Effector memory CD4-positive, alpha-beta T cell (primary cell): ENCODE measurements at places on chromosomes 16 and 17.

DNA sequence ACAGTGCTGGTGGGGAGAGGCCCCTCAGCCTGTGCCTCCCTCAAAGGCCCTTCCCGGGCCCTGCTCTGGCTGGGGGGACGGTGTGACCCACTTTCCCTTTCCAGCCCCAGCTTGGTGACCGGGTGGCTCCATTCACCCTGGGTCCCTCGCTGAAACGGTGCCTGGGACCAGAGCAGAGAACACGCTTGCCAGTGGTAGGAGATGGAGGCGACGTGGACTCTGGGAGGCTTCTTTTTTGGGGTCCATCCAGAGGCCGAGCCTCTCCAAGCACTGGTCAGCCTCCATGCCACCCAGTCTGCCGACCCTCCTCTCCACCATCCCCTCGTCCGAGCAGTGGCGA is 7.7 kb downstream of the CENPX start:
- H3K27ac ChIP-seq, result no peak overlapping the region
- DNase-seq, result no peak
- peaks cover 3% of the 10 kb centered on the region for H3K36me3 ChIP-seq
- no peaks in the 10 kb centered on the region for H3K27me3 ChIP-seq
- H3K4me1 ChIP-seq, result no peaks in the 10 kb centered on the region

DNA sequence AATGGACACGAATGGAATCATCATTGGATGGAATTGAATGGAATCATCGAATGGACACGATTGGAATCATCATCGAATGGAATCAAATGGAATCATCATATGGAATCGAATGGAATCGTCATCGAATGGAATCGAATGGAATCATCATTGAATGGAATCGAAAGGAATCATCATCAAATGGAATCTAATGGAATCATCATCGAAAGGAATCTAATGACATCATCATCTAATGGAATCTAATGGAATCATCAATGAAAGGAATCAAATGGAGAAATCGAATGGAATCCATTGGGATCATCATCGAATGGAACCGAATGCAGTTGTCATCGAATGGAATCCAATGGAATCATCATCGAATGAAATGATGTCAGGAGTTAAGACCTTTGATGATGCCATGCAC is 154.9 kb downstream of the SHCBP1 start:
- H3K4me1 ChIP-seq, result no peaks in the 10 kb centered on the region
- no peak for DNase-seq
- no peak overlapping the region for H3K4me3 ChIP-seq

DNA sequence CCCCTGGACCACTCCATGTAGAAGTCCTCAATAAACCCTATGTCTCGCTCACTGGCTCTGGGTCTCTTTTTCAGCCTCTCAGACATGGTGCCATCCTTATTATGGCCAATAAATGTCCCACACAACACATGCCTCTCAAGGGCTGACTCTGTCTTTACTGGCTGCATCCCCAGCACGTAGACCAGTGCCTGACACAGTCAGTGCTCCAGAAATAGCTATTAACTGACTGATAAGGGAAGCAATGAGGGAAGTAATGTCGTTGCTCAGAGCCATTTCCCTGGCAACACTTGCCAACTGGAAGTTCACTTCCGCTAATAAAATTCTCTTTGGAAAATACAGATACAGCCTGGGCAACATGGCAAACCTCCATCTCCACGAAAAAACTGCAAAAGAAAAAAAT is 19.1 kb upstream of the APOH start:
- no peak for DNase-seq
- H3K4me1 ChIP-seq, result peaks cover 18% of the 10 kb centered on the region
- no peak overlapping the region for H3K27ac ChIP-seq

DNA sequence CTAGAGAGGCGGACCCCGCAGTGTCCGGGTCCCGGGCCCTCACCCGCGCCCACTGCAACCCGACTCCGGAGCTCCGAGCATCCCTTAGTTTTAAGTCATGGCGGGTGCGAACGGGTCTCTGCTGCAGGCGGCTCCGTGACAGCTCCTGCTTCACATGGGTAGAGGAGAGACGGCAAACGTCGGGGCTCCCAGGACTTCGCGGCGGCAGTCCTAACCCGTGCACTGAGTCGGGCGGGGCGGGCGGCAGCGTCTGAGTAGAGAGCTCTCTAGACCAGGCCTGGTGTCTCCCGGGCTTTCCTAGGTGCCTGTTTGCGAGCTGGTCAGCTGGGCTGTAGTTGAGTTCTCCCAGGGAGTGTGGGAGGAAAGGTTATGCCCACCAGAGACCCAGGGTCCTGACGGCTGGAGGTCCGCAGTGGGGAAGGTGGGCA is 345 bp downstream of the TSC2 start:
- H3K27ac ChIP-seq, result peak overlapping the region; percentile 63
- H3K4me3 ChIP-seq, result peak overlapping the region; percentile 91
- H3K27me3 ChIP-seq, result no peaks in the 10 kb centered on the region
- peaks cover 17% of the 10 kb centered on the region for H3K4me1 ChIP-seq

- DNase-seq, result peak; percentile 6
- H3K4me1 ChIP-seq, result peaks cover 27% of the 10 kb centered on the region
- H3K4me3 ChIP-seq, result no peak overlapping the region
- no peaks in the 10 kb centered on the region for H3K27me3 ChIP-seq
- H3K27ac ChIP-seq, result peak overlapping the region; percentile 15
Observed at GRCh38 chr16:87897521-87898505, 28.5 kb upstream of the SLC7A5 start.

- DNase-seq, result no peak
- no peak overlapping the region for H3K4me3 ChIP-seq
- no peaks in the 10 kb centered on the region for H3K27me3 ChIP-seq
- H3K27ac ChIP-seq, result no peak overlapping the region
- H3K4me1 ChIP-seq, result no peaks in the 10 kb centered on the region
Observed at GRCh38 chr17:27265333-27265732, 28.6 kb upstream of the WSB1 start.

- H3K27me3 ChIP-seq, result no peaks in the 10 kb centered on the region
- peaks cover 49% of the 10 kb centered on the region for H3K4me1 ChIP-seq
- peak; percentile 41 for DNase-seq
- peak overlapping the region; percentile 66 for H3K27ac ChIP-seq
- peaks cover 3% of the 10 kb centered on the region for H3K36me3 ChIP-seq
- peak overlapping the region; percentile 6 for H3K4me3 ChIP-seq
Observed at GRCh38 chr17:74779948-74780400, 3.8 kb upstream of the NAT9 start.

DNA sequence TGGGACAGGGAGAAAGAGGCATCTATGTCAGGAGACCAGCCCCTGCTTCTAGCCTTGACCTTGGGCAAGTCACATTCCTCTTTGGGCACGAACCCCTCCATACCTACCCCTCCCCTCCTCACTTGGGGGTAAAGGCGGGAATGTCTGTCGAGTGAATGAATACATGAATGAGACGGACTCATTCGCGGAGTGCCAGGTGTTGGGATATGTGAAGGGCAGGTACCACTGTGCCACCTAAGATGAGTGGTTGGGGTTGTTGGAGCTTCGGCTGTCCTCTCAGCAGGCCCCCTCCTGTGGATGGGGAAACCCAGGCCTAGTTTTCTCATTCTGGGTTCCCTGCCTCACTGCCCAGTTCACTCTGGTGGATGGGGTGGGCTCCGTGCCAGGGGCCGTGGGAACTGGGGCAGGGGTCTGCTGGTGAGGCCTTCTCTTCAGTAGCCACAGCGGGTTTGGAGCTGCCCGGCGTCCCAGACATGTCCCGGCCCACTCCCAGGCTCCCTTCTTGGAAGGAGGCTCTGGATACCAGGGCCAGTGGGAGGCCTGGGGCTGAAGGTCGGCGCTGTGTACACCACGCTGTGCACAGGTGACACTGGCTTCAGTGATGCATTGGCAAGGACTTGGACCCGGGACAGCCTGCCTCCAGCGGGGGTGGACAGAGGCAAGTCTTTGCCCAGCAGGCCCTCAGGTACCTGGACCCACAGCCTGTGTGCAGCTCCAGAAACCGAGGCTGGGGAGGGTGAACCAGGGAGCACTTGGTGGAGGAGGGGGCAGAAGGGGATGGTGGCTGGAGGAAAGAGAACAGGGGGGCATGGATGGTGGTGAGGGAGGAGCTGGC is 5.6 kb downstream of the GLIS2 start:
- no peaks in the 10 kb centered on the region for H3K36me3 ChIP-seq
- no peak for DNase-seq
- peaks cover 6% of the 10 kb centered on the region for H3K27me3 ChIP-seq
- no peak overlapping the region for H3K4me3 ChIP-seq
- no peak overlapping the region for H3K27ac ChIP-seq

- H3K36me3 ChIP-seq, result no peaks in the 10 kb centered on the region
- DNase-seq, result no peak
- no peak overlapping the region for H3K27ac ChIP-seq
- no peak overlapping the region for H3K4me3 ChIP-seq
- no peaks in the 10 kb centered on the region for H3K4me1 ChIP-seq
Observed at GRCh38 chr16:22109258-22109898, 17.0 kb downstream of the VWA3A start.

- H3K4me1 ChIP-seq, result no peaks in the 10 kb centered on the region
- DNase-seq, result no peak
- no peaks in the 10 kb centered on the region for H3K27me3 ChIP-seq
- H3K4me3 ChIP-seq, result no peak overlapping the region
Observed at GRCh38 chr17:40241252-40241834, 22.2 kb downstream of the WIPF2 start.

- H3K4me1 ChIP-seq, result peaks cover 8% of the 10 kb centered on the region
- DNase-seq, result no peak
- peaks cover 25% of the 10 kb centered on the region for H3K36me3 ChIP-seq
- no peak overlapping the region for H3K4me3 ChIP-seq
Observed at GRCh38 chr17:79075861-79076406, 1.3 kb downstream of the ENGASE start.

- no peaks in the 10 kb centered on the region for H3K4me1 ChIP-seq
- no peaks in the 10 kb centered on the region for H3K36me3 ChIP-seq
- H3K27ac ChIP-seq, result no peak overlapping the region
- no peak for DNase-seq
Observed at GRCh38 chr16:12310286-12310685, 333.8 kb downstream of the SNX29 start.

DNA sequence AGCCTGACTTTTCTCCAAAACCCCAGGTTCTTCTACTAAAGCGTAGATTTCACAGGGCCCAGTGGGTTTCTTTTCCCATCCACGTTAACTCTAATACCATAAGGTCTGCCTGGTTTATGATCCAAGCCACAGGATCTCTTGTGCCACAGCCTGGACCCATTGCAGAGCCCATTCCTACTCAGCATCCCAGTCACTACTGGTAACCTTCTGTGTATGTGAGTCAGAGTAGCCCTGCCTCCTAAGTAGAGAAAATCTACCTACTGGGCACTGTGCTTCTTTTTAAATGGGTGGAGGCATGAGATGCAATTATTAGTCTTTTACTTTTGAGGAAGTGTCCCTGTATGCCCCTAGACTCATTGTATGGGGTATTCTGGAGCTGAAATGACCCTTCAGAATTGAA is 13.5 kb downstream of the CCL11 start:
- DNase-seq, result no peak
- no peaks in the 10 kb centered on the region for H3K27me3 ChIP-seq
- no peak overlapping the region for H3K27ac ChIP-seq
- H3K36me3 ChIP-seq, result no peaks in the 10 kb centered on the region
- no peaks in the 10 kb centered on the region for H3K4me1 ChIP-seq

- peaks cover 42% of the 10 kb centered on the region for H3K36me3 ChIP-seq
- H3K4me1 ChIP-seq, result peaks cover 11% of the 10 kb centered on the region
- H3K4me3 ChIP-seq, result no peak within 1 kb of the TSS
- H3K27ac ChIP-seq, result no peak within 1 kb of the TSS
- DNase-seq, result no peak
Observed at GRCh38 chr16:67931712-67932461, at the start of gene CTRL. Gene CTRL (minus strand): TSS chr16:67931862. CDS start chr16:67931852, 10 bp downstream.

DNA sequence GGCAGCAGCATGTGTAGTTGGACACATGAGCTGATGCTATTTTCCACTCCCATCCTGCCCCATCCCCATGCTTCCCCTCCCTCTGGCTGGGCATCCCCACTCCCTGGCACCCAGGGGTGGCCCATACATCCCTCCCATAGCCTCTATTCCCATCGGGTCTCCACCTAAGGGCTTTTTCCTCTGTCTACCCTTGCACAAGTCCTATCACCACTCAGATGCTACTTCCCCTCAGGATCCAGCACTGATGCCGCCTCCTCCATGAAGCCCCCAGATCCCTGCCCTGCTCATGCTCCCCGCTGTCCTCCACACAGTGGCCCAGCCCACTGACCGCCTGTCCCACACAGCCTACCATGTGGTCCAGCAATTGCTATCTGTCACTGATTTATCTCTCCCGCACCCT is 15.8 kb downstream of the TRPV1 start:
- no peak overlapping the region for H3K4me3 ChIP-seq
- no peak overlapping the region for H3K27ac ChIP-seq
- H3K27me3 ChIP-seq, result no peaks in the 10 kb centered on the region
- H3K36me3 ChIP-seq, result peaks cover 5% of the 10 kb centered on the region
- no peaks in the 10 kb centered on the region for H3K4me1 ChIP-seq

- no peak for DNase-seq
- H3K36me3 ChIP-seq, result no peaks in the 10 kb centered on the region
- peaks cover 8% of the 10 kb centered on the region for H3K4me1 ChIP-seq
- peak overlapping the region; percentile 58 for H3K4me3 ChIP-seq
Observed at GRCh38 chr16:57486858-57487834, 853 bp upstream of the DOK4 start.

- peaks cover 31% of the 10 kb centered on the region for H3K4me1 ChIP-seq
- no peak for DNase-seq
- no peak overlapping the region for H3K4me3 ChIP-seq
- H3K27me3 ChIP-seq, result no peaks in the 10 kb centered on the region
- H3K27ac ChIP-seq, result no peak overlapping the region
- peaks cover 17% of the 10 kb centered on the region for H3K36me3 ChIP-seq
Observed at GRCh38 chr17:82314012-82314726, 3.2 kb downstream of the CD7 start.

DNA sequence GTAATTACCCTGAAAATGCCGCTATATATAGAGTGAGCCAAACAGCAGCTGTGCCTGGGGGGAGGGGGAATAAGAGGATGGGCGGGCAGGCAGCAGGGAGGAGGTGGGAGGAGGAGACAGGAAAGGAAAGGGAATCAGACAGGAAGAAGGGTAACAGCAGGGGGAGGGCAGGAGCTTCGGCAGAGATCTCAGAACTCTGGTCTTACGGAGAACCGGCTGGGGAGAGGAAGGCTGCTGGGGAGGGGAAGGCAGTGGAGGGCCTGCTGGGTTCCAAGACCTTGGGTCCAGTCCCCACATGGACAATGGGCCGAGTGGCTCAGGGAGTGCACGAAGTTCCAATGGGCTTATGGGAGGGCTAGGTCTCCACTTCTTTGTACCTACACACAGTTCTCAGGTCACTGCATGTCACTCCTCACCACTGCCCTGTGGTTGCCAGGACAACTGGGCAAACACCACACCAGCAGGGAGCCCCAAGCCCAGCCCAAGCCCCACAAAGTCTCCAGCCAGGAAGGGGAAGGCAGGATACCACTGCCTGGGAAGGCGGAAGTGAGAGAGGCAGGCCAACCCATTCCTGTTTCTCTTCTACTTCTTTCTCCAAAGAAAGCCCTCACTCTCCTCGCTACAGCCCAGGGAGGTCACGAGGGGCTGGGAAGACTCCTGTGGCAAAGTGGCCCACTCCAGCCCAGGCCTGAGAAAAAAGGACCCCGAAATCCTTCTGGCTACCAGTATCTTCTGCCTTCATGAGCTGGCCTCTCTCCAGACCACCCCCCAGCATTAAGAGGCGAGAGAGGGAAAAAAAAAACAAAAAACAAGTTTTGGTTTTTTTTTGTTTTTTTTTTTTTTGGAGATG is 25.3 kb downstream of the G6PC3 start:
- no peak overlapping the region for H3K27ac ChIP-seq
- no peak for DNase-seq
- no peak overlapping the region for H3K4me3 ChIP-seq

GRCh38 chr17:77565166-77565565 is 393.3 kb upstream of the TNRC6C start:
- H3K4me3 ChIP-seq, result no peak overlapping the region
- H3K36me3 ChIP-seq, result no peaks in the 10 kb centered on the region
- H3K4me1 ChIP-seq, result no peaks in the 10 kb centered on the region
- no peak for DNase-seq

- H3K4me1 ChIP-seq, result peaks cover 14% of the 10 kb centered on the region
- no peaks in the 10 kb centered on the region for H3K36me3 ChIP-seq
- peak; percentile 57 for DNase-seq
- peak overlapping the region; percentile 66 for H3K4me3 ChIP-seq
- no peaks in the 10 kb centered on the region for H3K27me3 ChIP-seq
- peak overlapping the region; percentile 80 for H3K27ac ChIP-seq
Observed at GRCh38 chr17:42744283-42744805, 496 bp downstream of the EZH1 start.
